Effector memory CD4-positive, alpha-beta T cell (primary cell): ENCODE measurements at places on chromosomes 1 and 21.

DNA sequence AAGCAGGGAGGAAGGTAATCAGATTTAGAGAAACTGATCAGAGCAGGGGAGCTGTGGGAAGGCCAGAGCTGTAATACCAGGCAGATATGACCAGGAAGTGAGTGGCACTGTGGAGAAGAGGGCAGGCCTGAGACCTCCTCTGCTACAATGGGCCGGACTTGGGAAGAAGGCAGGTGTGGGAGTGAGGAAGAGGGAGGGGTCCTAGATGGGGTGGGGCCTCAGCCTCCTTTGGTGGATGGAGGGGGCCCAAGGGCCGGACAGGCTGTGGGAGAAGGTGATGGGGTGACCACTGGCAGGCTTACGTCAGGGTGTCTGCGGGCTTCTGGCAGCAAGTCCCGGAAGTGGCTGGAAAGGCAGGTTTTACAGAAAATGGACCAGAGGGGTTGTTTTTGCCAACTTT, 5.0 kb upstream of the HPCA start:
- no peak for DNase-seq

- DNase-seq = no peak
These were observed 2.8 kb upstream of the TARS2 start for GRCh38 chr1:150484431-150484830.

DNA sequence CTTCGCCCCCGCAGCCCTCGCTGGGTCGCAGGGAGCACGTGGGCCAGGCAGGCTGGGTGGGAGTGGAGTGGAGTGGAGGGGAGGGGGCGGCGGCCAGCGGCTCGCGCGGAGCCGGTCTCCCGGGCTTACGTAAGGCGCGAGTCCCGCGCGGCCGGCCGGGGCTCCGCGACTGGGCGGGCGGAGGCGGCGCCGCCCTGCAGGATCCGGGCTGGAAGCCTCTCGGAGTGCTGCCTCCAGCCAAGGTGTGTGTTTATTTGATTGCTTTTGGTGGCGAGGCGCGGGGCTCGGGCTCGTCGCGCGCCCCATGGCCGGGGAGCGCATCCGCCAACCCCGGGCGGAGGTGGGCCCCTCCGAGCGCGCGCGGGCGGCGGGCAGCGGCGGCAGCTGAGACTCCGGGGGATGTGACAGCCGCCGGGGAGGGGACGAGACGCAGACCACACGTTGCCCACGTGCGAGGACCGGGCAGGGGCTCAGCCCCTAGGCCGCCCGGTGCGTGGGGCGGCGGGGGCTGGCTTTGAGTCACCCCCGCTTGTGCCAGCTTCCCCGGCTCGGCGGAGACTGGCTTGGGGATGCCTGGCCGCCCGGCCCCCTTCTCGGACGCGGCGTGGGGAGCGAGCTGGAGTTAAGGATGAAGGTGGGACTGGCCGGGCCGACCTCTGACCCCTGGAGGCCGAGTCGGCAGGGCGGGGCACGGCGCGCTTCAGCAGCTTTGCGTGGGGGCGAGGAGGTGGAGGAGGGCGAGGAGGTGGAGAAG, 402 bp upstream of the AK4 start:
- DNase-seq = no peak

GRCh38 chr1:26384076-26384475, 11.5 kb upstream of the ZNF683 start:
- no peak for DNase-seq

DNA sequence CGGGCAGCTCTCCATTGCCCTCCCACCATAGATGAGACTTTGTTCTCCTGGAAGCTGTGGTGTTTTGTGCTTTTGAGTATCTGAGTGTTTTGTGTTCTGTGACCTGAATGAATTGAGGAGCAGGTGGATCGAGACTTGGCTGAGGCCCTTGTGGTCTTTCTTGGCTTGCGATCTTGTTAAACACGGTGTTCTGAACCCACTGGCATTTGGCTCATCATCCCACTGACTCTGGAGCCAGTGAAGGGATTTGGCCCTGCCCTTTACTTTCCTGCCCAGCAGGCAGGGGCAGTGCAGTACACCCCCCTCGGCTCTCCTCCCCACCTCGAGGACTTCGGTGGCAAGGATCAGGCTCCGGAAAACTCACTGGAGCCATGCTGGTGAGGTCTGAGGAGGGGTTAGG, 30.6 kb downstream of the PKNOX1 start:
- DNase-seq = no peak

- no peak for DNase-seq
These were observed 22.4 kb downstream of the TRPM2 start for GRCh38 chr21:44375761-44376241.
